ENCODE measurements at places on chromosomes 11 and 22.

DNA sequence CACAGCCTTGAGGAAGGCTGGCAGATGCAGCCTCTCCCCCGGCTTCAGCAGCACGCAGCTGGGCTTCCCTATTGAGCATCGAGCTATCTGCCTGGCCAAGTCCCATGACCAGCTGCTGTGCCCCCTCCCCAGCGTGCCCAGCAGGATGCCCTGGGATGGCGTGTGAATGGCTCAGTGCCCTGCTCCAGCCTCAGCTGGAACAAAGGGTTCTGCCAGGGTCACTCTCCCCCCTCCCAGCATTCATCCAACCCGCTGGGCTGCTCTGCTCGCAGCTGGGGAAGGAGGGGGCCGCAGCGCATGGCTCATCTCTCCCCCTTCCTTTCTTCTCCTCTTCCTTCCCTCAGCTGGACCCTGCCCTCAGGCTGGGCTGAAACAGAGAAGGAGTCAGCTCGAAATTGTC is 14.5 kb downstream of the LRP4 start:
- DNase-seq, result no peak

DNA sequence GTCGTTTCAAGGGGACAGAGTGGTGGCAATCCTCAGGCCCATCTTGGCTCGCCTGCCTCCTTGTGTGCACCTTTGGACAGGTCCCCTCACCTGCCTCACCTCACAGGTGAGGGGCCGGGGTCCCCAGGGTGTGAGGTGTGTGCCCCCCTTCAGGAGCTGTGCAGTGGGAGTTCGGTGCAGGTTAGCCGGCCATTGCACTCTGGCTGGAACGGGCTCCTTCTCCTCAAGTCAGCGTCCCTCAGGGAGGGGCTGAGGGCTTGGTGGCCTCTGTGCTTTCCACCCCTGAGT is 269.1 kb downstream of the TBC1D22A start:
- no peak for DNase-seq

DNA sequence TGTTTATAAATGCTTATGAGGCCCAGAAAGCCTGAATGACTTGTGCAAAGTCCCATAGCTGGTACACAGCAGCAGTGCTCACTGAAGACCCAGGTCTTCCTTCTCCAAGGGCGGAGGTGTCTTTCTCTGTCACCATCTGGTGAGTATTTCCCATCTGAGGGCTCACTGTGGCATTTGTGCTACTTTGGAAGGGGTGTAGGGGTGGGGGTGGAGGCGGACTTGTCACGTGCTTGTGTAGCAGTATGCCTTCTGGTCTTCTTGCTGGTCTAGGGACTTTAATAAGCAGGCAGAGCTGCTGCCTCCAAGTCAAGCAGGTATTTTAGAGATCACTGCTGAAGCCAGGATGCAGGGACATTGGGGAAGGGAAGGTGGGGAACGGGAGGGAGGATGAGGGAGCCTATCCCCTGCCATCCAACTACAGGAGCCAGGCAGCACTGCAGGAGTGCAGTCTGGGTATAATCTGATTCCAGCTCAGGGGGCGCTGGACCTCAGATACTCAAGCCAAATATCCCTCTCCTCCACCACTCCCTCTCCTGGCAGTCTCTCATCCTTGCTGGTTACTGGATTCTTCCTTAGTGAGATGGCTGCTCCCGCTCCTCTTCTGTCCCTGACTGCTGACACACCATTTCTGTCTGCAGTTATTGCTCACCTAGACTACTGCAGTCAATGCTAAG is 3.4 kb downstream of the ABCC8 start:
- no peak for DNase-seq

GRCh38 chr22:25111579-25112517 is 87.8 kb upstream of the CRYBB3 start:
- DNase-seq, result no peak

- DNase-seq, result no peak
Observed at GRCh38 chr11:116972691-116973090, 125.5 kb downstream of the SIK3 start.

- DNase-seq, result peak; percentile 65
Observed at GRCh38 chr22:31248138-31248745, 36.1 kb downstream of the LIMK2 start.

DNA sequence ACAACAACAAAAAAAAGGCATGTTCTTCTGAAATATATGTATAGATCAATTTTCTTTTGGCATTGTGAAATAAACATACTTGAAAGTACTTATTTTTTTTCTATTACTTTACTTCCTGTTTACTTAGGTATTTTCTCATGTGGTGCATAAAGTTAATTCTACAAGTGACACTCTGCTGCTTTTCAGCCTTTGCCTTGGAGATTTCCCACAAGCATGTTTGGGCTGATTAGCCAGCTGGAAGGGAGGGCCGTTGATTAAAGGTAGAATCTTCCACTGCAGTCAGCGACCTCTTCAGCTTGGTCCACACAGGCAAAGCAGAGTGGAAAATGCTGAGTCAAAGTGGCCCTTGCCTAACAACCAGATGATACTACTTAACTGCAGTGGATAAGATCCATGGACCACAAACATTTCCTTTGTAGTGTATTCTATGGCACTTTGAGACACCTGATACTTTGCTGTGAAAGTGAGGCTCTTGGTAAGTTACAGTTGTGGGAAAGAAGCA is 176.0 kb downstream of the ARHGAP42 start:
- no peak for DNase-seq

DNA sequence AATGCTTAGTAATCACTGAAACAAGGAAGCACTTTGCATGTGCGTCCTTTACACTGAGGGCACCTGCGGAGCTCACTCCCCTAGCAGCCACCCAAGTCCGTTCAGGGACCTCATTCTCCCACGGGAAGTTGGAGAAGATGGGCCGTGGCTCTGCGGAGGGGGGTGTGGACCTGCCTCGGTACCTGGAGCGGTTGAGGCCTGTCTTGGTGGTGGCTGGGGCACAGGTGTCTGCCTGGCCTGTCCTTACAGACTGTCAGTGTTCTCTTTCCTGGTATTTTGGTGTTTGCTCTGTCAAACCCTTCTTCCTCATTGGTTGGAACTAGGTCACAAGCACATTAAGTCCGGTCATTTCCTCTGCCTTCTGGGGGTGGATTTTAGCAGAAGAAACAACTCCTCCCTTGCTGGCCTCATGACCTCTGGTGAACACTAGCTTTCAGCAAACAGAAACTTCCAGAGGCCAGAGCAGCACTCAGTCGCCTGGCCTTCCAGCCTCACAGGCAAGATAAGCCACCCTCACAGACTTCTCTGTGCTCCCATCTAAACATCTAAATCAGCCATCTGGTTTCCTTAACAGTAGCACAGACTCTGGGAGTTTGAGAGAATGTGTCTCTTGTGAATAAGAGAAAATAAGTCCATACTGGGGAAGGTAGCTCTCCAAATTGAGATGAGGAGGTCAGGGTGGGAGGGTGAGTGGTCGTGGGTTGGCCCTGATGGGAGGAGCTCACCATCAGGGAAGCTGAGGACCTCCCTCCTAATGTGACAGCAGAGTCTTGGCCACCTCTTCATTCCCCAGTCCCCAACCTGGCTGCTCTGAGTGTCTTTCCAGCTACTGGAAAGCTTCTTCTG is 8.6 kb downstream of the SNAP29 start:
- no peak for DNase-seq

GRCh38 chr11:72643547-72643946 is 30.7 kb downstream of the PDE2A start:
- no peak for DNase-seq

DNA sequence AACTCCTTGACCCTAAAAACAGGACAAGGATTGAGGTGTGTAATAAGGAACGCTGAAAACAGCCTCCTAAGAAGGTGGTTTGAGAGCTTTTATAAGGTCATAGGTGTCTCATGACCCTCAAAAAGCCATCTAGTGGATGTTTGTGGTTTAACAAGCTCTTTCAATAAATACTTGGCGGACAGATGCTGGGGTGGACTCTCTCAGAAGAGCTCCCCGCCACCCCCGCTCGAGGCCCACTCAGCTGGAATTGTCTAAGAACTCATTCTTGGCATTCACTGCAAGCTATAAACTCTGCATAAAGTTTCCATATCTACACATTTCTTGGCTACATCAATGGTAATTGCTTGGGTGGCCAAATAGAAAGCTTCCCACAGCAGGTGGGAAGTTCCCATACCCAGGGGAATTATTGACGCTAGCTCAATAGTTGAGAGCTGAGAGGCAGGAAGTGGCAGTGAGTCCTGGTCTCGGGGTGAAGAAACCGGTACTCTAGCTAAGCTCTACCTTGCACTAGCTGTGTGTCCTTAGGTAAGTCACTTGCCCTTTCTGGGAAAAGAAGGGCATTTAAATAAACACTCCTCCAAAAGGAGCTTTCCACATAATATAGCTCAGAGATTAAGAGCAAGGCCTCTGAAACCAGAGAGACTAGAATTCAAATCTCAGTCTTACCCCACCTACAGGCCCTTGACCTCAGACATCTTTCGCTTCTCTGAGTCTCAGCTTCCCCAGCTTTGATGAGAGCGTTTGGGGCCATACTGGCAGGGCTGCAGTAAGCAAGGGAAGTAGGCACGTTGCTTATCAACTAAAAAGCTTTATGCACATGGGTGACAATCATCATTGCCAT is 6.4 kb downstream of the MS4A15 start:
- DNase-seq, result no peak

- no peak for DNase-seq
Observed at GRCh38 chr11:16862726-16863125, 124.3 kb downstream of the C11orf58 start.

GRCh38 chr11:125221461-125221860 is 56.9 kb downstream of the PKNOX2 start:
- DNase-seq, result no peak

GRCh38 chr22:44326491-44326885 is 13.7 kb upstream of the SHISAL1 start:
- no peak for DNase-seq

DNA sequence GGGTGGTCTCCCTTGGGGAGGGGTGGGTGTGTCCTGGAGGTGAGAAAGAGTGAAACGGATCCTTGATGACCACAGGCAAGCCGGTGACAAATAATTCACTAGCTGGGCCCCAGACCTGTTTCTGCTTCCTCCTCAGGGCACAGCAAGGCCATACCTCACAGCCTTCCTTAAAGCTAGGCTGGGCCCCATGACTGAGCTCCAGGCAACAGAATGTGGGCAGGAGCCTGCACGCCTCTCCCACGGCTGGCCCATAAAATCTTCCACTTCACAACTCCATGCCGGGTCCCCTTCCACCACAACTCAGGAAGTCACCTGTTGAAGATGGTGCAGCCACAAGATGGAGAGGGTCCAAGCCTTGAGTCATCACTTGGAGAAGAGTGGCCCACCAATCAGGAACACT is 23.9 kb downstream of the SLC22A12 start:
- DNase-seq, result no peak

DNA sequence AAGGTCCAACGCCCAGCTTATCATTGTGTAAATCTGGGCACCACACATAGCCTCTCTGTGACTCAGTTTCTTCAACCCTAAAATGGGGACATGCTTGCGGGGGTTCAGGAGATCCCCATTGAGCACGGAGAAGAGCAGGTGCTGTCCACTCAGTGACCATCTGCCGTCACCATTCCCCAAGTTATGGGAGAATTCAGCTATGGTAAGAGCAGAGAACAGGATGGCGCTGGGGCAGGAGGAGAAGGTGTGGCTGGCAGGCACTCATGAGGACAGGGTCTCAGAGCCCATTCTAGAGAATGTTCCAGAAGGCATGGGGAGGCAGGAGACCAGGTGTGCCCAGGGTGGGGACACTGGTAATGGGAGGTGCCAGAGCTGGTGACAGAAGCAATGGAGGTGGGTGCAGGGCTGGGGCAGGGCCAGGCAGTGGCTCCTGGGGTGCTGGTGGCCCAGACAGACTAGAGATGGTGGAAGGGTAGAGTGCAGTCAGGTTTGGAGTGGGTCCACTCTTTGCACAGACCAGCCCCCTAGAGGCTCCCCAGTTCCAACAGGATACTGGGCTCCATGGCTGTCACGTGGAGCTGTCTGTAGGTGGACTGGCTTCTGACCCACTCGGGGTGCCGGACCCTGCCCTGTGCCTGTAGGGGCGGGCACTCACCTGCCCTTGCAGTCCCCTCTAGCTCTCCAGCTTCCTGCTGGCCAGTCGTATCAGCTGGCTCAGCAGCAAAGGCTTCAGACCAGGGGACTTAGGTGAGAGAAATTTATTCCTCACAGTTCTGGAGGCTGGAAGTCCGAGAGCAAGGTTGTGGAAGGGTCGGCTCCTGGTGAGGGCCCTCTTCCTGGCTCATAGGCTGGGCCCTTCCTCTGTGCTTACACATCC is 84.7 kb downstream of the CDKN1C start:
- no peak for DNase-seq

DNA sequence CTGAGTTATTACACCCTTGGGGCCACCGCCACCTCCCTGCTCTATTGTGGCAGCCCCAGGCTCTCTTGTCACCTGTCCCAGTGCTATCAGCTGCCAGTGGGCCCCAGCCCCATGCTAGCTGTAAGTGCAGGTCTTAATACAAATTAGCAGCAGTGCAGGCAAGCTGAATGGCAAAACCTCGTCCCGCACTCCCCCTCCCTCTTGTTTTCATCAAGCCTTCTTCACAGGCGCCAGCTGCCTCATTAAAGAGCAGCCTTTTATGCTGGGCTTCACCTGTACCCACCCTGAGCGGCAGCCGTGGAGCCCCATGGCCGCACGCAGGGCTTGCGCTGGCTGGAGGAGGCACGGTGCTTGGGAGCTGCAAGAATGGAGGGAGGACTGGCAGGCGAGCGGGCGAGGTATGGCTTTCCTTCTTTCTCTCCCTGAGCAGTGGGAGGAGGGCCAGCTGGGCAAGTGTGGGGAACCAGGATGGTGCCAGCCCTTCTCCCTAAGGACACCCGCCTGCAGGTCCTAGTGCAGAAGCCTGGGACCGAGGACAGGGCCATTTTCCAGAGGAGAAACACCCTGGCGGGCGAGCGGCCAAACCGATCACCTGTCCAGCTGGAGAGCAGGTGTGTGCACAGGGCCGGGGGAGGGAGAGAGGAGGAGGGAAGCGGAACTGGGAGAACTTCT is 70.7 kb downstream of the FLI1 start:
- no peak for DNase-seq

Measured in stimulated activated CD4-positive, alpha-beta T cell treated with anti-CD3 and anti-CD28 coated beads, Interleukin-2, amount 100 ng/mL, for 24 hours (primary cell).